Stimulated activated CD4-positive, alpha-beta T cell treated with anti-CD3 and anti-CD28 coated beads, Interleukin-4, amount 100 ng/mL, for 4 hours (primary cell): ENCODE measurements at places on chromosomes 4 and X.

- no peak for DNase-seq
Observed at GRCh38 chr4:4311193-4311592, 21.1 kb downstream of the ZBTB49 start.

- DNase-seq: no peak
Observed at GRCh38 chrX:153061732-153062131, 5.5 kb downstream of the PNMA3 start.

DNA sequence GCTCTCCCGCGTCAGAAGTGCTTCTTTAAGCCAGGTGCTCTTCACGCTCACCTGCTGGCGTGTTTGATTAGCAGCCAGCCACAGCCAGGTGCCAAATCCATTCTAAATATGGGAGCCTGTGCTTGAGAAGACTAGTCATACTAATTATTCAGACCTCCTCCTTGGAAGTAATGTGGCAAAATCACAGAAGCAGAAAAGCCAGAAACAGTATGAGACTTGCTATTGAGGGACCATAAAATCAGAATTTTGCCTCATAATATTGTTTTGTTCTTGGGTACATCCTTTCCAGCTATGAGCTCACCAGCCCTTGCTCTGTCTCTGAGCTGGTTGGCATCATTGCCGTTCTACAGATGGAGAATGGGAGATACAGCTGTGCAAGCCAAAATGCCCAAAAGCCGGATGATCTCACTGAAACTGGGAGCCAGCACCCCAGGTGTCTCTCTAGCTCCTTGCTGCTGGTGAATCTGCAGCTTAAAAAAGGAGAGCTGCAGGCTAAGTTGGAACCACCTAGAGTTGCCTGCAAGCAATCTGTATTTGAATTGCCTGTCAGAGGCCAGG is 205.4 kb downstream of the SHROOM3 start:
- DNase-seq: no peak

DNA sequence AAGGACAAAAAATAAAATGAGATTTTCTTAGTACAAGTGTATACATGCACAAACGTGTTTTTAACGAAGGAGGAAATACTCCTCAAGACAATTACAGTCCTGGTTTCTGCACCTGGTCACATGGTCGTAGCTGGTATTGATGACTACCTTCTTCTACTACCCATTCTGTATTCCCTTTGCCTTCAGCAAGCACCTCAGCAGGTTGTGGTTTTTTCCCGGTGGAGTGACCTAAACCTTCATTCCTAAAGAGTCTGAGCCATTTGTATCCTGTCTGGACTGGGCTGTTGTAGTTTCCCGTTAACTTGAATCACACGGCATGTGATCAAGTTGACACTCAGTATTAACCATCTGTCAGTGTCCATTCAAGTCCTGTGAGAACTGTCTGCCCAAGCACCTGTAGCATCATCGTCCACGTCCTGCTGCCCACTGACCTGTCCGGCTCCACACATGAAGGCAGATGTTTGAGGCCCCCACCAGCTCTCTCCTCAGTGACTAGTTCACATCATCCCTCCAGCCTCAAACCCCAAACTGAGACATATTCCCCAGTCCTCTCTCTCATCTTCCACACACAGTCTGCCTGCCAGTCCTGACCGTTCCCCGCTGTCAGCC is 31.1 kb upstream of the TBC1D14 start:
- no peak for DNase-seq

DNA sequence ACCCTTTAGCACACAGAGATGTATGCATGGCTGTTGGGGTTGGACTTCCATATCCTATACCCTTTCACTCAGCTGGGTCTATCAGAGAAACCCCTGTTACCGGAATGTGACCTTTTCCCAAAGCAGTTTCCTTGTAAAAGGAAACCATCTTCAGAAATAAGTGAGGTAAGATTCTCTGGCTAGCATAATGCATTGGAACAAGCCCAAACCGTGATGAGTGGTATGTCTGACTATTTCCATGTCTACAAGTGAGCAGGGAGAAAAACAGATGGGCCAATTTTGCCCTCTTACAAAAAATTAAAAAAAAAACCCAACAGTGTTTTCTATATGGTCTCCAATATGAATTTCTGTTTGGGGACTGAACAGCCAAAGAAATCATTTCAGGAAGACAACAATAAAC is 283.9 kb downstream of the SMARCA1 start:
- no peak for DNase-seq

DNA sequence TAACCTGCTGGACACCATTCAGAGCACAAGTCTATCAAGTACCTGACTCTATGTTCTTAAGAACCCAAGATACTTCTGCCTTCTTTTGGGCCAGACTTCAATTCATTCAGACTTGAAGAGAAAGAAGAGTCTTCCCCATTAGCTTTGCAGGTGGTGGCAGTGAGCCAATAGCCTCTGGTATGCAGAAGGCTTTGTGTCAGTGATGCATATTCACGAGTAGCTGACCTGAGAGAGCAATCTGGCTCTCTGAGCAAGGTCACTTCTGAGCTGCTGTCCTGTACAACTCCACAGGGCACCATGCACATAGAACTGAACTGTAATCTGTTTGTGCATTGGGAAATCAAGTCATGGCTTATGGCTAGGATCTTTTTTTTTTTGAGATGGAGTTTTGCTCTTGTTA is 39.9 kb upstream of the SPINK2 start:
- DNase-seq: no peak

GRCh38 chr4:106034220-106034619 is 138.9 kb downstream of the NPNT start:
- no peak for DNase-seq

GRCh38 chr4:686413-687040 is 2.4 kb downstream of the SLC49A3 start:
- DNase-seq: no peak

DNA sequence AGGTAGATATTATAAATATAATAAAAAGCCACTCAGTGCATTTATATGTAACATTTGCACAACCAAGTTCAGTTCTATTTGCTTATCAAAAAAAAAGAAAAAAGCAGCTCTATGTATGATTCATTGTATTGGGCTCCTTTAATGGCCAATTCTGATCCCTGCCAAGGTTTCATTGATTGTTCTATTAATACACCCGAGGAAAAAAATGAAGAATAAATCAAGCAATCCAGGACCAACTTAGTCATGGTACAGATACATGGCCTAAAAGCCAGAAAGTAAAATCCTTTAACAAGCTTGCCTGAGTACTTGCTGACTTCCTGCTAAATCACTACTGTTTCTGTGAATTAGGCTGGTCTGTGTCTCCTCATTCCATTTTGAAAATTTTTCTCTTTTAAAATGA is 77.6 kb upstream of the PCDH7 start:
- DNase-seq: no peak

DNA sequence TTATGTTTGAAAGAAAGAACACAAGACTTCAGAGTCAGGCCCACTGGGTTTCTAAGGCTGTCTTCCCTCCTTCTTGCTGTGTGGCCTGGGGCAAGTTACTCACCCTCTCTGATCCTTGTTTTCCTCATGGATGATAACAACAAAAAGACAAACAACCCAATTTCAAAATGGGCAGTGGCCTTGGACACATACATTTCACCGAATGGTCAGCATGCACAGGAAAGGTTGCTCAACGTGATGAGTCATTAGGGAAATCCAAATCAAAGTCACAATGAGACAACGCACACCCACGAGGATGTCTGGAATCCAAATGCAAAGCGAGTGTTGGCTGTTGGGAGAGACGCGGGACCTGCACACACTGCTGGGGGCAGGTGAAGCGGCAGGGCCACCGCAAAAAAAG is 50.8 kb upstream of the PPP2R2C start:
- DNase-seq: no peak

DNA sequence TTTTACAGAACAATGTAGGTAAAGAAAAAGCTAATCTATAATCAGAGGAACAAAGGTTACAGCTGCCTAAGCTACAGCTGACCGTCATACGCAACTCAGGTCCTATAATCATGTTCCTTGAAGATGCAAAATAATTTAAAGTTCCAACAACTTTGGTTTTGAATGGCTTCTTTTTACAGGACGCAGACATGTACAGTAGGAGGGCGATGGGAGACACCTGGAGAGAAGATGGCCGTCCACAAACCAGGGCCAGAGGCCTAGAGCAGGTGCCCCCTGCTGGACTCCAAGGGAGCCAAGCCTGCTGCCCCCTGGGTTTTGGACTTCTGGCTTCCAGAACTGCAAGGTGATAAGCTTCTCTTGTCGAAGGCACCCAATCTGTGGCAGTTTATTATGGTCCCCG is 10.6 kb downstream of the HGFAC start:
- no peak for DNase-seq

DNA sequence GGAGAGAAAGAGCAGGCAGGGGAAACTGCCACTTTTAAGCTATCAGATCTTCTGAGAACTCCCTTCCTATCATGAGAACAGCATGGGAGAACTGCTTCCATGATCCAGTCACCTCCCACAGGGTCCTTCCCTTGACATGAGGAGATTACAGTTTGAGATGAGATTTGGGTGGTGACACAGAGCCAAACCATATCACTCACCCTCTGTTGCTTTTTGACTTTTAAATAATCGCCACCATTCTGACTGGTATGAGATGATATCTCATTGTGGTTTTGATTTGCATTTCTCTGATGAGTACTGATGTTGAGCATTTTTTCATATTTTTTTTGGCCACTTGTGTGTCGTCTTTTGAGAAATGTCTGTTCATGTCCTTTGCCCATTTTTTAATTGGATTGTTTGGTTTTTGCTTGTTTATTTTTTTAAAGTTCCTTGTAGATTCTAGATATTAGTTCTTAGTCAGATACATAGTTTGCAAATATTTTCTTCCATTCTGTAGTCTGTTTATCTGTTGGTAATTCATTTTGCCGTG is 6.5 kb upstream of the PAQR3 start:
- no peak for DNase-seq

- DNase-seq: no peak
Observed at GRCh38 chrX:38402118-38402517, 49.7 kb downstream of the OTC start.

GRCh38 chrX:2658585-2659292 is 32.4 kb upstream of the CD99 start:
- DNase-seq: no peak

DNA sequence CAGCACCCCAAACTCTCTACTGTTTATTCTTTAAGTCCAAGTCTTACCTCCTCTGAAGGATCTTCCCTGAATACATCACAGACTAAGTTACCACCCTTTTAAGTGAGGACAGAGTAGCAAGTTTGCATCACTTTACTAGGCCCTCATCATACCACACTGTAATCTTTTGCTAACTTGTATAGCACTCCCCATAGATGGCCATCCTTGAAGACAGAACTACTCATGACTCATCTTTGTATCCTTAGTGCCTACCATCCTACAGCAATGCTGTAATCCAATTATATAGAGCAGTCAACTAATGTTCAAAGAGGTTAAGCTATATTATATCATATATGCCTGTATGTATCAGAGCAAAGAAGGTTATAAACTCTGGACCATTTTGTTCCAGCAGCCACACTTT is 101.4 kb downstream of the ADAMTS3 start:
- no peak for DNase-seq

DNA sequence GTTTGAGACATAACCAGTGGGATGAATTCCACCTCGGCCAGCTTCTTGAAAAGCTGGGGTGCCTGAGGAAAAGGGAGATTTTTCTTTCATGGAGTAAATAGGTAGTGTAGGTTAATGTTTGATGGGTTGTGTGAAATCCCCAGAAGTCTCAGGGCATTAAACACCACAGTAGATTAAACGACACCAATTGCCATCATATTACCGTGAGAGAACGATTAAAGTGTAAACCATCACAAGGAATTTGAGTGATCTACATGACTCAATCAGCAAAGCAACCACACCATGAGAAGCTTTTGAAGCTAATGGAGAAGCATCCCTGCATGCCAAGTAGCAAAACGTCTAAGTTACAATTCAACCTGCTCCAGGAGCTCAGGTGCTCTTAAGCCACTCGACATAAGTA is 322.5 kb upstream of the GATB start:
- no peak for DNase-seq

- DNase-seq: no peak
Observed at GRCh38 chr4:4752576-4753401, 106.7 kb upstream of the MSX1 start.

DNA sequence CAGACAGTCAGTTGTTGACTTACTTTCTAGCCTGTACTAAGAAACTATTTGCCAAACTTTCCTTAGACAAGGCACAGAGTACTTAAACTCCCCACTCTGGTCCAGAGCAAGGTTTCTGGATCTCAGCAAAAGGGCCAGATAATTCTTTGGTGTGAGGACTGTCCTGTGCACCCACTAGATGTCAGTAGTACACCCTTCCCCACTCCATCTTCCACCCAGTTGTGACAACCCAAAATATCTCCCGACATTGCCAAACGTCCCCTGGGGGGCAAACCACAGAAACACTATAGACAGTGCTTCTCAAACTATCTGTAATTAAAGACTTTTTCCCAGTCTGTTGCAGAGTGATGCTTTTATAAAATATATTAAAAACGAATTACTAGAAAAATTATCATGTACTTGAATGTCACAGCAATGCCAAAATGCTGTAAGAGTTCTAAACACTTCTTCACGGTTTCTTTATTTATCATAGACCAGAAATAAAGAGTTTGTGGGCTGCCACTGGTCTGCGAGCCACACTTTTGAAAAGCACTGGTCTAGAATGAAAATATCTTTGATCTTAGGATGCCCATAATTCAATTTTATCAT is 203.5 kb downstream of the PRDM5 start:
- DNase-seq: no peak

- DNase-seq: no peak
Observed at GRCh38 chr4:81876106-81876505, 404.4 kb upstream of the RASGEF1B start.

GRCh38 chrX:40090961-40091360 is 6.8 kb downstream of the BCOR start:
- no peak for DNase-seq

DNA sequence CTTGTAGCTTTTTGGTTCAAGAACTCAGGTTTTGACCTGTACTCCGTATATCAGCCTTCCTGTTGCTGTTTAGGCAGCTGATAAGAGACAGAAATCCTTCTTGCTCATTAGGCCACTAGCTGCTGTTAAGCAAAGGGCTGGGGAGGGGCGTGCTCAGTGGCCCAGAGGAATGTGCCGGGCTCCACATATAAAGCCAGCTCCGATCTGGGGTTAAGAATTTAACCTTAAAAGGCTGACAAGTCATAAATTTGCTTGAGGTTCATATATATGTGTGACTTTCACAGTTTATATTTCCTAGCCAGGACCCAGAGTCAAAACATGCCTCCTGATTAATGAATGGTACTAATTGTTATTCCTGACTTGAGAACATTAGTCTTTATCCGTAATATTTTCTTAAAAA is 15.3 kb downstream of the GPC3 start:
- no peak for DNase-seq

- no peak for DNase-seq
Observed at GRCh38 chr4:110540982-110541451, 65.1 kb downstream of the ENPEP start.

GRCh38 chr4:54390670-54391069 is 161.6 kb downstream of the PDGFRA start:
- no peak for DNase-seq

DNA sequence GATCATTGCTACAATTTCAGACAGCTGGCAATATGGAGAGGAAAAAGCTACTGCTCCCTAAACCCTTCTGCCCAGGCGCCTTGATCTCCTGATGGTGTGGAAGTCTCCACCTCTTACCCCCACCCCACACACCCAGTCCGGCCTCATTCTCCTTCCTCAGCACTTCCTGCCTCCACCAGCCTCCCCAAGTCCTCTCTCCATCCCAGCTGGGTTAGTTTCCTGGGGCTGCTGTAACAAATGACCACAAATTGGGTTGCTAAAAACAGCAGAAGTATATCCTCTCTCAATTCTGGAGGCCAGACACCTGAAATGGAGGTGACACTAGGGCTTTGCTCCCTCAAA is 1.1 kb upstream of the CCNQ start:
- DNase-seq: no peak
